ENCODE measurements at places on chromosomes 13 and 19. TPM values are rescaled to one million over a fixed set of nuclear protein-coding genes. Genes with fewer than 3 reads are reported as not detected.

DNA sequence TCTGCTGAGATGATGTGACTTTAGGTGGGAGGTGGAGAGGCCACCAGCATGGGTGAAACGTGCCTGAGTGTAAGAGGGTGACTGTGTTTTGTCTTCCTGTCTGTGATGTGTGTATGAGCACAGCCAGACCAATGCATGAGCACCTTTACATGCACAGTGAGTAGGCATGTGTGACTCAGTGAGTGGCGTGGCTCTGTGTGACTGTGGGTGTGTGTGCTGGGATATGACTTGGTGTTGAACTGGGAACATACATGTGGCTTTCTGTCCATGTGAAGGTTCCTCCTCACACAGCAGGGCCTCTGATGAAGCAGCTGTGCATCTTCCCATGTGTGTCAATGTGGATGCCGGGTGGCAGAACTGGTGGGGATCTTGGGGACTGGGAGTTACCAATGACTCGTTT is 19.9 kb upstream of the LGALS13 start:
- DNase-seq, result no peak

- no peak for DNase-seq
Measured at GRCh38 chr13:22194106-22194805, 523.4 kb downstream of the FGF9 start.

PLIN4 gene
- total RNA-seq, result 102 TPM

- no peak for DNase-seq
Measured at GRCh38 chr13:40615619-40616018, 50.8 kb downstream of the FOXO1 start.

DNA sequence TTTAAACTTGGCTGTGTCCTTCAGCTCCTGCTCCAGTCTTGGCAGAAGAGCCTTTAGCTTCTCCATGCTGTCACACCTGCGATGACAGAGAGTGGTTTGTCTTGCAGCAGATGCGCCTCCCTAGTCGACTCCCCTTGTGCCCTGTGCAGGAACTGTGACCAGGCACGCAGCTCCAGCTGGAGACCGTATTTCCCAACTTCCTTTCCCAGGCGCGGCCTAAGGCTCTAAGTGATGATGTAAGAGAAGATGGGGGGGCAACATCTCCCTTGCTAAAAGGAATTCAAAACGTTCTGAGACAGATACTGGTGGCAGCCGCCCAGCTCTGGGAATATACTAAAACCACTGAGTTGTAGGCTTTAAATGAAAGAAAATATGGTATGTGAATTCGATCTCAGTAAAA is 16.3 kb downstream of the DCUN1D2 start:
- DNase-seq, result peak; percentile 68

ZNF837 gene
- total RNA-seq, result 0.33 TPM

CBLC gene
- not detected for total RNA-seq

DNA sequence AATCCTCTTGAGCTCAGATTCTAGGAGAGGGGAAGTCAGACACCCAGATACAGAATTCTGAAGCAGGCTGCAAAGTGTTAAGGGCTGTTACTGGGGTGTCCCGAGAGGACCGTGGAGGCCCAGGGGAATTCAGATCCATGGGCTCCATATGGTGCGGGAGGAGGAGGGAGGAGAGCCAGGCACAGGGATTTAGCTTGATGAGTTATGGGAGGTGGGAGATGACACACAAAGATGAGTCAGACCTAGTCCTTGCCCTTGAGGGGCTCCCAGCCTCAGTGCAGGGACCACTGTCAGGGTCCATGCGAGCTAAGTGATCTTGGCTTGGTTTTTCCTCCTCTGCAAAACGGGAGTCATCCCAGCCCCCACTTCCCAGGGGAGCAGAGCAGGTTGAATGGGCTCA is 14.4 kb upstream of the GIPR start:
- no peak for DNase-seq

GNG7 gene
- 40.2 TPM for total RNA-seq

DNA sequence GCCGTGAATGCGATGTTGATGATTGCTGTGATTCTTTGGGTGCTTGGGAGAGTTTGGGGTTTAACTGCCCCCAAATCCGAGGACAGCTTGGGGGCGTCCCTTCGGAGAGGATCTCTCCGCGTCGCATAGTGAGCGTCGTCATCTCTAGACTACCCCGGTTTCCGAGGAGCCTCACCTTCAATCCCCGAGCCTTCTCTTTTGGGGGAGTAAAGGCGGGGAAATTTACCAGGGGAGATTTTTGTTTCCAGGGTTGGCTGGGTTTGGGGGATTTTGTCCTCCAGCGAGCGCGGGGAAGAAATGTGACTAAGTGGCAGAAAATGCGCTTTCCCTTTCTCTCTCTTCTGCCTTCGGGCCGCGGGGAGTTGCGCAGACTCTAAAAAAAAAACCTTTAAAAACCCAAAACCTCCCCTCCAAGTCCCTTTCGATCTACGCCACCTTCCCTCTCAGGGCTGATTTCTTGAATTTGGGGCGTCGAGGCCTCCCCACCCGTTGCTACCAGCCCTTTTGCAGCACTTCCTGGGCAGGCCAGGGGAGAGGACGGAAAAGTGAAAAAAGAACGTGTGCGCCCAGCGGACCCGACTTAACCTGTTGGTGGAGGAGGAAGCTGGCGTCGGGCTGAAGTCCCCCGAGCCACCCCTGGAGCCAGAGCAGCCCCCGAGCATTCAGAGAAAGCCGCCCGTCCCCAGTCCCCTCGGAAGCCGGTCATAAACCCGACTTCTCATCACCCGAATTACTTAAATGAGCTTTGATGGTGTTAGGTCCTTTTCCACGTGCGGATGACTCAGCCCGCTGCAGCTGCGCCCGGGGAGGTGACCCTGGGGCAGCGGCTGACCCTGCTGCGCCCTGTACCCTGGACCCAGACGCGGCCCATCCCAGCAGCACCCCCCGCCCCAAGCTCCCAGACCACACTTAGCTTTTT is 17.7 kb downstream of the NFIX start:
- peak; percentile 82 for DNase-seq

- DNase-seq, result no peak
Measured at GRCh38 chr13:30026093-30026492, 175.7 kb upstream of the UBL3 start.

GRIN3B gene
- total RNA-seq, result not detected

KIR3DL1 gene
- not detected for total RNA-seq

DNA sequence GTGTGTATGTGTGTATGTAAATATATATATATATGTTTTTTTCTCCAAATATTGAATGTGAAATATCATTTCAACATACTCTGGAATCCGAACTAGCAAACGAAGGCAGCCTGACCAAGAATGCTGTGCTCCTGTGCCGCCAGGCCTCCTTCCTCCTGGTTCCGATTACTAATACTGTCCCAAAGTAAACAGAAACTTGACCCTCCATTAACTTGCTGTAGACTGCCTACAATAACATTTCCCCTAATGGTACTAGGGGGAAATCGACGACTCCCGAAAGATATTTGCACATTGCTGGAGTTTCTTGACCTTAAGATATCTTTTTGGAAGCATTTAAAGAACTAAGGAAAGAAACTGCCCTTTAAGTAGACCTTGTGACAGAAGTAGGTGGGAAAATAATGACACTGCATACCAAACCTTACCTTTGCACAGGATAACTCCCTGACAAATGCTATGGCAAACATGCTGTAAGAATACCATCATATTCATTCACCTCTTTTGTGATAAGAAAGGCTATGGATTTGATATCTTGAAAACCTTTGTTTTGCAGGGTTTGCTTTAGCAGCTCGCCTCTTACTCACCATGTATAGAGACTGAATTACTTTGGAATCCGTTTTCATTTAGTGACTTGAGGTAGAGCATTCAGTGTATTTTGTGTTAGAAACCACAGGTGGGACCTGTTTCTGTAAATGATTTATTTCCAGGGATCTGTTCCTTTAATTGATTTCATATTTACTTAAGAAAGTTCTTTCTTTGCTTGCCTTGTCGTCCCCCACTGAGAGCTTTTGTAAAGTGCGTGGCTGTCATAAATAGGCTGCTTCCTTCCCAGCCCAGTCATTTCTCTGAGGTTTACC is 80.1 kb downstream of the KLF5 start:
- peak; percentile 40 for DNase-seq

GSX1 gene
- total RNA-seq, result not detected

- no peak for DNase-seq
Measured at GRCh38 chr13:35092751-35093150, 150.7 kb downstream of the NBEA start.

CYP4F2 gene
- total RNA-seq, result not detected

DNA sequence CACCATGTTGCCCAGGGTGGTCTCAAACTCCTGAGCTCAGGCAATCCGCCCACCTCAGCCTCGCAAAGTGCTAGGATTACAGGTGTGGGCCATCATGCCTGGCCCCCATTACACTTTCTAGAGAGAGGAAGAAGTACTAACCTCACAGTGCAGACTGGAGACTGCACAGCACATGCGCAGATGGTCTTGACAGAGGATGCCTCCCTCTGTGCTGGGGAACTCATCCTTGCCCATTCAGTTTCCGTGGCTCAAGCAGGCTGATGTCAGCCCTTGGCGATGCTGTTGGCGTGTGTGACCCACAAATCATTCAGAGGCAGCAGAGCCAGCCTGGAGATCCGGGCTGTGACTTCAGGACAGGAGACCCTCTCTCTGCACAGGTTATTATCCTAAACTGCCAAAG is 14.6 kb upstream of the FFAR2 start:
- DNase-seq, result no peak

DNA sequence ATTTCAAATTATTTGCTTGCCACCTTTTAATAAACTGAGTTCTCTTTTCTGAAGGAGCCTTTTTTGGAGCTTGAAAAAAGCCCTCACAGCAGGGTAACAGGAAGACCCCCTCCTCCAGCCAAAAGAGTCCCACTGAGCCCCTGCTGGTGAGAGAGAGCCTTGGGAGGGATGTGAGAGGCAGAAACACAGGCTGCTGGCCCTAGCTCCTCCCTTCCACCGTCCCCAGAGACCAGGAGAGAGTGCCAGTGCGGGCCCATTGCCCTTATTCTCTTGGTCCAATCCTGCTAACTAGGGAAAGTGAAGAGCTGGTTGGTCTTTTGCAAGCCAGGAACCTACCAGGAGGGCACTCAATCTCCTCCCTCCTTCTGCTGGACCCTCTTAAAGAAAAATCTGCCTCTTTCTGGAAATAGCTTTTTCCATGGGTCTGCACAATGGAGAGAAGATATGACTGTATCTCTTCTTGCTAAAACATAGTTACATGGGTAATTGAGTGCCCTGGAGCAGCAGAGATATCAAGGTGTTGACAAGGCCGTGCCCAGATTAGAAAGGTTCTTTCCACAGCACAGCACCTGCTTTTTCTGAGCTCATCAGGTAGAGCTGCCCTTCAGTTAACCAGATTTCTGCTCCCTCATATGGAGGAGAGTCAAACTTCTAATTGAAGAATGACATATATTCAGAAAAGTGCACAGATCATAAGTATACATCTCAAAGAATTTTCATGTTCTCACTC is 113.9 kb downstream of the LRCH1 start:
- DNase-seq, result peak; percentile 73

DNA sequence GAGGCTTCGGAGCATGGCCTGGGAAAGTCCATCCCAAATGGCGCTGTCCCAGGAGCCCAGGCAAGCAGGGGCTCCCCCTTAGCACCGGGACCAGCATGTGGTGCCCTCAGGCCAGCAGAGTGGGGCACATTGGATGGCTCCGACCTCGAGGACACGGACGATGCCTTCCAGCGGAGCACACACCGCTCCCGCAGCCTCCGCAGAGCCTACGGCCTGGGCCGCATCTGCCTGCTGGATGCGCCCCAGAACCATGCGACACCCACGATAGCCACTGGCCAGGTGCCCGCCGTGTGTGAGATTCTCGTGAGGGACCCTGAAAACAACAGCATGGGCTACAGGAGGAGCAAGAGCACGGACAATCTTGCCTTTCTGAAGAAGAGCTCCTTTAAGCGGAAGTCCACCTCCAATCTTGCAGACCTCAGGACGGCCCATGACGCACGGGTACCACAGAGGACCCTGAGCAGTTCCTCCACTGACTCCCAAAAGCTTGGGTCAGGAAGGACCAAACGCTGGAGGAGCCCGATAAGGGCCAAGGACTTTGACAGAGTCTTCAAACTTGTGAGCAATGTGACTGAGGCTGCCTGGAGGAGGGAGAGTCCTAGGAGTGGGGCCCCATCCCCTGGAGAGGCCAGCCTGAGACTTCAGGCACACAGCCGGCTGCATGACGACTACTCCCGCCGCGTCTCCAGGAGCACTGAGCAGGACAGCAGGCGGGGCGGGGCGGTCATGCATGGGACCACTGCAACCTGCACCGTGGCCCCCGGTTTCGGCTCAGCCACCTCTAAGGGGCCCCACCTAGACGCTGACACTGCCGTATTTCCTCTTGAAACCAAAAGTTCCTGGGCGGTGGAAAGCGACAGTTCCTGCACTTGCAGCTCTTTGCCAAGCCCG is 63.1 kb downstream of the SPATA13 start:
- DNase-seq, result no peak
